CD14-positive monocyte (primary cell): ENCODE measurements at places on chromosomes 6 and 20.

DNA sequence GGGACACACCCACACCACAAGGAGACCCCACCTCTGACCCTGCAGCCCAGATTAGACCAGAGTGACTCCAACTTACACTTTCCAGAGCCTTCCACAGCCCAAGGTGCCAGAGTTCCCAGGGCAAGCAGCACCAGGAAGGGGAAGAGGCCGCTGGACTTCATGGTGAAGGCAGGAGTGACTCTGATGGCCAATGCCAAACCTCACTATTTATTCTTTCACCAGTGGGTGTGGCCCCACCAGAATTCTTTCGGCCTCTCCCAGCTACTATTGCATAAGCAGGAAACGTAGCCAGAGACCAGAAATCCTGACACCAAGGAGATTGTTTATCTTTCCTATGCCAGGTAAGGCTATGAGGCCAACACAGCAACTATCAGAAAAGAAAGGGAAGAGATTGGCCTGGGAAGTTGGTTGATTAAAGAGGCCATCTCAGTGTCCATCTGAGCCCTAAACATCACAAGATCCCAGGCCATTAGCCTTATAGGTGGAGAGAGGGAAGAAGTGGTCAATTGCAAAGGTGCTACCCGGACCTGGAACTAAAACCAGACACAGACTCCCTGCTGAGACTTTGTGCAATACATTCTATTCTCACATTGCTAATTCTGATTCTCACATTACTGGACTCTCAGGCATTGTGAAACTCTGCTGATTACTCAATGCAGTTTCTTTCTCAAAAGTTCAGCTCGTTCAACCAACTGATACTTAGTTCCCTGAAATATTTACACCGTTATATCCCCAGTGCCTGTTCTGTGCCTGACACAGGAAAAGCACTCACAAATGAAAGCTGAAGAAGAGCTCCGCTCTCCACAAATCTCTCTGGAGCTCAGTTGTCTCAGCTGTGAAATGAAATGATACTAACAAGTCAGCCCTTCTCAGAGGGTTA is at the start of gene SLPI:
Gene SLPI, minus strand, starts transcription at position 182 of the 880 bp plus-strand sequence. Its CDS starts 21 bp downstream, at position 161.
- DNase-seq = peak; percentile 80
- no peaks in the 10 kb centered on the region for H3K36me3 ChIP-seq
- peak within 1 kb of the TSS; percentile 67 for H3K27ac ChIP-seq

DNA sequence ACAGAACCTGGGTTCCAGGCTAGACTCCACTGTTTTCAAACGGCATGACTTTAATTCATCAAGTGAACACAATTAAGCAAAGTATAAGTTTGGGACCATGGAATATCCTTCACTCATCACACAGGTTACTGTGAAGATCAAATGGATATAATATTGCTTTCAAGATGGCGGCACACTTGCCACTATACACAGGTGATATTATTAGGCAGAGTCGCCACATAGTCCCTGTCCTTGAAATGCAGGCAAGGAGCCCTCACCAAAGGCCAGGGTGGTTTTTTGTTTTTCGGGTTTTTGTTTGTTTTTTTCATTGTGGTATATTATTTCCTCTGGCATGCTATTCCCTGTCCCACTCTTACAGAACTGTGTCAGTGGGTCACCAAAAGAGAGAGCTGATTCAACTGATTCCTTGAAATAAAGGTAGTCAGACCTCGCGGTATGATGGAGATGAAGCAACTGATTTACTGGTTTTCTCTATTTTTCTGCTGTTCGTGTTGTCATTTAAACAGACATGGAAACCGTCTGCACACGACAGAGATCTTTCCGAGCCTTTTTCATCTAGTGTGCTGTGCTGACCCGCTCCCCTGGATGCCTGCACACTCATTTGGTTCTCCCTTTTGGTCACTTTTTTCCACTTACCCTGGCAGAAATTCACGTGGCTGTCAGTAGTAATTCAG is 29.7 kb downstream of the MYB start:
- DNase-seq = no peak
- H3K36me3 ChIP-seq = peaks cover 5% of the 10 kb centered on the region
- peak overlapping the region; percentile 84 for H3K27ac ChIP-seq
- peaks cover 18% of the 10 kb centered on the region for H3K4me1 ChIP-seq

DNA sequence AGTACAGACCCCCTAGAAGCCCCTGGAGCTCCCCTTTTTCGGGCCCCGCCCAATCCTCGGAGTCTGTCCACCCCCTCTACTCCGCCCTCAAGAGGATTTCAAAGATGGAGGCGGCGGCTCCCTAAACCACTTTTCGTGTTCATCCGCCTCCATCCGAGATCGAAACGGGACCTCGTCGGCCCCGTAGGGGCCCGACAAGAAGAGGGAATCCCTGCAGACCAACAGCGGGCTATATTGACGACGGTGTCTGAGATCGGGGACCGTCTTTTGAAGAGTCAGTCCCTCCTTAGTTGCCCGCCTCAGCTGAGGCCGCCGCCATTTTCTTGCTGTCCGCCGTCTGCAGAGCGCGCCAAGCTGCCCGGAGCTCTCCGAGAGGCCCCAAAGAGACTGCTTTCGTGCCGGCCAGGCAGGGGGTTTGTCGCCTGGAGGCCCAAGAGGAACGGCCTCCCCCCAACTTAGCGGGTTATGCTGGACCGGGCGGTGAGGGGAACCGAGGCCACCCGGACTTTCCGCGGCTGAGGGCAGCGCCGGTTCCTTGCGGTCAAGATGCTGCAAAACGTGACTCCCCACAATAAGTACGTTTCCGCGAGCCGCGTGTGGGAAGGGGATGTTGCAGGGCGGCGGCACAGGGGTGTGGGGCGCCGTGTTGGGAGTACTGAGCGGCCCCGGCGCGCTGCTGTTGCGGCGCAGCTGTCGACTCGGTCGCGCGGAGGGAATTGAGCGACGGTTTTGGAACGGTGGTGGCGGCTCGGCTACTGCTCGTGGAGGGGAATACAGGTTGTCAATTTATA is 4.2 kb downstream of the BRD2 start:
- H3K4me1 ChIP-seq = peaks cover 45% of the 10 kb centered on the region
- peaks cover 34% of the 10 kb centered on the region for H3K36me3 ChIP-seq
- H3K4me3 ChIP-seq = peak overlapping the region; percentile 93
- peak overlapping the region; percentile 81 for H3K27ac ChIP-seq

GRCh38 chr20:48294196-48294595 is 508.9 kb upstream of the SULF2 start:
- no peak for DNase-seq
- no peaks in the 10 kb centered on the region for H3K27me3 ChIP-seq
- H3K36me3 ChIP-seq = no peaks in the 10 kb centered on the region
- H3K4me3 ChIP-seq = no peak overlapping the region
- no peak overlapping the region for H3K27ac ChIP-seq

DNA sequence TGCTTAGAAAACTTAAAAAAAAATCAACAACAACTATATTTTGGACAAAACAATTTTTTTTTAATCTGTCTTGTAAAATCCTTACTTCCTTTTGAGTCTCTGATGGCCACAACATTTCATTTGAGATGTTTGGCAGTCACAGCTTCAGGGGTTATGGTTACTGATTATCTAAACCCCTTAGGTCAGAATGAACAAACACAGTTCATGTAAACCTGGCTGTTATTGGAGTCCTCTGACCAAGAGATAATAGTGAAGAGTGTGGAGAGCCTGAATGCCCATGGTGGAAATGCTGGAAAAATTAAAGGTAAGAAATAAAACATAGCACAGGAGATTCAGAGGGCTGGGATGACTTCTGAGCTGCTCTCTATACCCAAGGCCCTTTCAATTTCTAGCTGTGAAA is 38.2 kb downstream of the TMX4 start:
- H3K4me1 ChIP-seq = no peaks in the 10 kb centered on the region
- H3K36me3 ChIP-seq = peaks cover 49% of the 10 kb centered on the region
- no peak for DNase-seq

- no peak for DNase-seq
- H3K27ac ChIP-seq = no peak overlapping the region
- H3K27me3 ChIP-seq = no peaks in the 10 kb centered on the region
- H3K4me1 ChIP-seq = no peaks in the 10 kb centered on the region
Measured at GRCh38 chr6:106056746-106057390, 29.3 kb upstream of the PRDM1 start.
